Calu3 (cell line): ENCODE measurements at places on chromosomes 16 and 17.

DNA sequence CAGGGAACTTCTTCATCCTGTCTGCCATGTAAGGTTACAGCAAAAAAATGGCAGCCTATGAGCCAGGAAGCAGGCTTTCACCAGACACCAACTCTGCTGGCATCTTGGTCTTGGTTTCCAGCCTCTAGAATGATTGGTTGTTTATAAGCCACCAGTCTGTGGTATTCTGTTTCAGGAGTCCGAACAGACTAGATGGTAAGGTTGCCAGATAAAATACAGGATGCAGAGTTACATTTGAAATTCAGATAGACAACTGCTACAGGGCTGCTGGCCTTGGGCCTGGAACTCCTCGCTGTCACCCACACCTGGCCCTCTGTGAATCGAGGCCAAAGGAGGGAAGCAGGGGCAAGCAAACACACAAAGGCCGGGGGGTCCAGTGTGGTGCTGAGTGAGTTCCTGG, 478.8 kb upstream of the CCL2 start:
- no peak for DNase-seq

GRCh38 chr17:34154961-34155730, 99.9 kb upstream of the CCL2 start:
- DNase-seq = no peak

GRCh38 chr17:8413328-8413727, 15.7 kb upstream of the RNF222 start:
- DNase-seq = no peak

- DNase-seq = no peak
Measured at GRCh38 chr17:55903028-55903690, 152.3 kb downstream of the PCTP start.

DNA sequence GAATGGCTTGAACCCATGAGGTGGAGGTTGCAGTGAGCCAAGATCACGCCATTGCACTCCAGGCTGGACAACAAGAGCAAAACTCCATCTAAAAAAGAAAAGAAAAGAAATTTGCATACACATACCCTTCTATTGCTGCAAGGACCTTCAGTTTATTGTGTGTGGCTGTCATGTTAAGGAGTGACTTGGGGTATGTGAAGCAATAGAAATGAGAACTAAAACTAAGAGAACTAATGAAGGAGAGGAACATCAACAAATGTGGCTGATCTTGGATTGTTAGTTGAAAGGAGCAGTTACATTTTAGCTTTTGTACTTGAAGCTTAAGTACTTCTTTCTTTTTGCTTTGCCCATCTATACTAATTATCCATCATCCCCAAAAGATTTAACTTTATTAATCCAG, 12.7 kb upstream of the NSRP1 start:
- DNase-seq = no peak

- DNase-seq = no peak
Measured at GRCh38 chr17:14793237-14793636, 471.9 kb downstream of the PMP22 start.

DNA sequence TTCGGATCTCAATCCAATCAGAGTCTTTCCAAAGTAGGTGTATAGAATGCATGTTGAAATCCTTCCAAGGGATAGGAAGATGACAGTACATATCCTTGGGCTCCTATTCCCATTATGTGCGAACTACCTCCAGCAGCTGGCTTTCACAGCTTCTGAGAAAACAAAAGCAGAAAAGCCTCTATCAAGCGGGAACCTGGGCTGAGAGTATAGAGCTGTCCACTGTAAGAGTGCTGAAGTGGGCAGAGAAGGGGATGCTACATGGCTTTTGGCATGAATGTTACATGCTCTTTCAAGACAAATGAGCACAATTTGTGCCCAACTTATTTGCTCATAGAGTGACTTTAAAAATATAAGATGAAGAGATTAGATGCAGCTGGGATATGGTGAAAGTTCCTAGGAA, 993.5 kb downstream of the CDH8 start:
- no peak for DNase-seq

GRCh38 chr16:22329199-22329695, 32.0 kb downstream of the POLR3E start:
- no peak for DNase-seq

- DNase-seq = no peak
Measured at GRCh38 chr16:88974080-88974915, 2.7 kb downstream of the CBFA2T3 start.

DNA sequence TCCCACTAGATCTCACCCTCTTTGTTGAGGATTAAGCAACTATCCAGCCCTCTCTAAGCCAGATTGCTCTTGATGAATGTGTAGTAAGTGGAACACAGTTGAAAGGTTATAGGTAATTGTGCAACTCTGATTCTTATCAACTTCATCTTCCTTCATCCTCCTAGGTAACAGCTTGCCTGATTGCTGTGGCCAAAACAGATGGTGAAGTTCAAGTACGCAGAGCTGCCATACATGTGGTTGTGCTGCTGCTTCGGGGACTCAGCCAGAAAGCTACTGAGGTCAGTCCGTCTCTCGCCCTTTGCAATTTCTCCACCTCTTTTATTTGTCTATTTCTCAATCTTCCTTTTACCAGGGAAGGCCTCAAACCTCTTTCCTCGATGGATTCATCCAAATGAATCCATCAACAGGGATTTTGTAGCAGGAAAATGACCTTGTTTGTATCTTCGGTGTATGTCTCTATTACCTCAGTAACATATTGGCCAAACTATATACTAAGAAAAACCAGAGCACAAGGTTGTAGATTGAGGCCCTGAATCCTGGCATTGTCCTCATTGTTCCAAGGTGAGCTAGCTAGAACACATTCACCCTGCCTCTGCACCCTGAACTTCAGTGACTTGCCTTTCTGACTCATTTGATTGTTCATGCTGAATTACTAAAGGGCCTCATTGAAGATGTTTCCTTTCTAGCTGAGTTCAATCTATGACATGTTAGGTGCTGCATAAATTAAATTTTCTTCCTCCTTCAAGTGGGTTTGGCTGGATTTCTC, 65.1 kb upstream of the HAS3 start:
- DNase-seq = no peak

DNA sequence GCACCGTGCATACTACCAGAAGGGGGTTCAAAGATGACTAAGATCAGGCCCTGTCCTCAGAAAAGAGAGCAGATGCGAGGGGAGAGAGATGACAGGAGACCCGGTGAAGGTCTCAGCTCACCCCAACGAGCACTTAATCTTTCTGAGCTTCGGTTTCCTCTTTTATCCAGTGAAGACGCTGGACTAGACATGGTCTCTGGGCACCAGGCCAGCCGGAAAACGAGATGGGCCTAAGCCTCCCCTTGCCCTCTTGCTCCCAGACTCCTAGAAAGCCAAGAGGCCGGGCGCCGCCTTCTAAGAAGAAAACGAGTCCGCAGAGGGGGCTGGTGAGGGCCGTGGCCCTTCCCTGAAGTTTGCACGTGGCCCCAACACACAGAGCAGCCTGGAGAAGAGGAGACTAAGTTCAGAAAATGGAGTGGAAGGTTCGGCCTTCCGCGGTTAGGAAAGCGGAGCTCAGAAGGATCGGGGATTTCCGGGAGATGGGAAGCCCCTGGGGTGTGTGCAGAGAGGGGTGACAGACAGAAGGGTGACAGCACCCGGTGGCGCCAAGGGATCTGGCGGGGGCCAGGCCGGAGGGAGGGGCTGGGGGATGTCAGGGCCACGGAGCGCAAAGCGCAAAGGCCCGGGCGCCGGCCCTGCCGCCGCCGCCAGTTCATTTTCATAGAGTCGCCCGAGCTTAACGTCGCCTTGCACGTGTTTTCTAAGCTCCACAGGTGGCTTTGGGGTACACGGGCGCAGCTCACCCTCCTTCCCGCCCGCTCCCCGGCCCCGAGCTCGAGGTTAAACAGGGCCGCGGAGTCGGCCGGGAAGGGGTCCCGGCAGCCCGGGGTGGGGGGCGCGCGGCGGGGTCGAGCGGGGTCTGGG, 42.1 kb upstream of the BHLHA9 start:
- no peak for DNase-seq

- DNase-seq = no peak
Measured at GRCh38 chr17:29640981-29641642, 18.4 kb upstream of the CORO6 start.
